ENCODE measurements at places on chromosomes 12 and 14.

DNA sequence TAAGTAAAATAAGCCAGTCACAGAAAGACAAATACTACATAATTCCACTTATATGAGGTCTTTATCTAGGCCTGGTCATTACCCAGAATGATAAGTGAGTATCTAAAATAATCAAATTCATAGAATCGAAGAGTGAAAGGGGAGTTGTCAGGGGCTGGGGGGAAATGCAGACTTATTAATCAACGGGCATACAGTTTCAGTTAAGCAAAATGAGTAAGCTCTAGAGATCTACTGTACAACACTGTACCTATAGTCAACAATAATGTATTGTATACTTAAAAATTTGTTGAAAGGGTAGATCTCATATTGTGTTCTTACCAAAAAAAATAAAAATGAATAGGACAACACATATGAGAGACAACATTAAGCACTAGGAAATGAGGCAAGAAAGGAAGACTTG, 13.3 kb downstream of the BTBD7 start:
- DNase-seq: no peak

GRCh38 chr12:113201187-113202177, 16.0 kb downstream of the RITA1 start:
- DNase-seq: no peak

DNA sequence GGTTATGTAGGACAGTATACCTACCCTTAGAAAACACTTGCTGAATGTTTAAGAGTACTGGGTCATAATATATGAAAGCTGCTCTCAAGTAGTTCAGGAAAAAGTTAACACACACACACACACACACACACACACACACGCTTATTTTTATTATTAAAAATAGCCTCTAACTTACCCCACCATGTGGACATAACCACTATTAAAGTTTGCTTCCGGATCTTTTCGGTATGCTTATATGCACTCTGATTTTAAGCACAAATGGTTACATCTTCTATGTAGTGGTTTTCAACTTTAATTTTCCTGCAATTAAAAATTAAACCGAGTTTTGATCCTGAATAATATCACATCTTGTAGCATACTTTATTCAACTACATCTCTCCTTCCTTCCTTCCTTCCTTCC, 84.9 kb upstream of the TRAF3 start:
- no peak for DNase-seq

- DNase-seq: no peak
These were observed 74.0 kb downstream of the SPTSSA start for GRCh38 chr14:34387974-34388516.

DNA sequence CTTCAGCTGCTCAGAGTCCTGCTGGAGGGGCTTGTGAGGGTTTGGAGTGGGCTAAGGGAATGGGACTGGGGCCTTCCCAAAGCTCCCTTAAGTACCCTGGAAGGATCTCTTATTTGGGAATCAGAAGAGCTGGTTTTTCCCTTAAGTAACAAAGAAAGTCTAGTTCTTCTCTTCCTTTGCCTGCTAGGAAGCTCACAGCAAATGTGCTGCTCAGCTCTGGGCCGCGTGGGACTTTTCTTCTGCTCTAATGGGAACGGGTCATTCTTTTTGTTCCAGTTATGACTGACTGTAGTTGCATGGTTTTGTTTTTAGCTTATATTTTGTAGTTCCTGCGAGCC, 6.0 kb downstream of the KIF26A start:
- DNase-seq: no peak

DNA sequence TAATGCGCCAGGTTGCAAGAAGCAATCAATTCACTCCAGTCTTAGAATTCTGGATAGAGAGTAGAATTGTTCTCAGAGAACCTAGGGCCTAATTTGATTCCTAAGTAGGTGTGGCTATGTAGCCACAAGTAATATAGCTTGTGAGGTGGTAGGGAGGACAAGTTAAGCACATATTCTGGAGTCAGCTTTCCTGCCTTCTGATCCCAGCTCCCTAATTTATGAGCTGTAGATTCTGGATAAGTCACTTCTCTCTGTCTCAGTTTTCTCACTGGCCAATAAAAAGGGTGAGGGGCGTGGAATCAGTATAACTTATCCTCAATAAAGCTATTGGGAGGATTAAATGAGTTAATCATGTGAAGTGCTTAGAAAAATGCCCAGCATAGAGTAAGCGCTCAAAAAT, 3.0 kb upstream of the SNW1 start:
- no peak for DNase-seq

GRCh38 chr12:22562036-22563028, 18.0 kb upstream of the C2CD5 start:
- no peak for DNase-seq

DNA sequence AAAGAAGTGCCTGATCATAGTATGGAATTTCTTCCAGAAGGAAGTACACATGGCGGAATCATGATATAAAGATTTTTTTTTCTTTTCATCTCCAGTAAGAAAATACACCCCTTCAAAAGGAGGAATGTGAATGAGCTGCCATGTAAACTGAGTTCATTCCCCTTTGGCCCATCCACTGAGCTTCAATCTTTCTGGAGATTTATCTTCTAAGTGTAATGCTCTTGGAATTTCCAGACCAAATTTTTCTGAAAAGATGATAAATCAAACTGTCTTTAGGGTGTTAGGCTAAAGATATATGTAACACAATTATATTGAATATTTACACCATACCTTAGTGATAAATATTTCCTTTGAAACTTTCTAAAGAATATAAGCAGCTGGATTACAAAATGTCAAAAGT, 5.2 kb downstream of the DCN start:
- no peak for DNase-seq

- DNase-seq: no peak
These were observed 56.2 kb upstream of the DDHD1 start for GRCh38 chr14:53209370-53209769.

DNA sequence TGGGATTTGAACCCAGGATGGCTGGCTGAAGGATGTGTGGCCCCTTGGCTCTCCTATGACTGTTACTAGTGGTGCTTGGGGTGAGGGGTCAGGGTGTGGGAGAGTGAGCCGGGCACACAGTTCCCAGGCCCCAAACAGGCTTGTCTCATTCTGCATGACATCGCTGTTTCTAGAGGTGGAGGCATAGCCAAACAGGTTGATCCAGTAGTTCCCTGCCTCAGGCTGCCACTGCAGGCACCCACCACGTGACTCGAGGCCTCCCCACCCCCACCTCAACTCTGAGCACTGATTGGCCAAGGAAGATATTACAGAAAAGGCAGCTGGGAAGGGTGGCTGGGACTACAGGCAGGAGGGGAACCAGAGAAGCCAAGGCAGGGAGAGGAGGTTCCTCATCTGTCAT, 102.6 kb downstream of the NCOR2 start:
- no peak for DNase-seq

DNA sequence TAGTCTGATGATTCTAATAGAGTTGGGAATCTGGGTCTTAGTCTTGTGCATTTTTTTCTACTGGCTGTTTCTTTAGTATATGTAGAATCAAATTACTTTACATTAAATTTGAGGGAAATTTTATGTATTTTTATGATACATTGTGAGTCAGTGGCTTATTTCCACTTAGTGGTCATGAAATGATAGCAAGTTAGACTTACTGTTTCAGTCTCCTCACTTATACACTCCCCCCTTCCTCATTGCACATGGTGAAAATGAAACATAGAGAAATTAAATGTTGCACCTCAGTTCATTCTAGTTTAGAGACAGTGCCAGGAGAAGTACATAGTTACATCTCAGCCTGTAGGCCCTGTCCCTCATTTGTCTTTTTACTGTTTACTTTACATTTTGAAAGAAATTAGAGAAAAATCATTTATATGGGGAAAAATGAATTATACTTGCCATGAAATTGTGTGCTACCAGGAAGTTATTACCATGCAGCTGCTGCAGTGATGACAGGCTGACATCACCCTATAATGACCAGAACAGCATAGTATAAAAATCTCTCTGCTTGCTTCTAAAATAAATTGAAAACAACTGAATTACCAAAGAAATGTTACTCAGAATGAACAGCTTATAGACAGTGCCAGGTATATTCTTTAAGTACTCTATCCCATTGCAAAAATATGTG, 113.2 kb downstream of the TRMT5 start:
- DNase-seq: no peak

DNA sequence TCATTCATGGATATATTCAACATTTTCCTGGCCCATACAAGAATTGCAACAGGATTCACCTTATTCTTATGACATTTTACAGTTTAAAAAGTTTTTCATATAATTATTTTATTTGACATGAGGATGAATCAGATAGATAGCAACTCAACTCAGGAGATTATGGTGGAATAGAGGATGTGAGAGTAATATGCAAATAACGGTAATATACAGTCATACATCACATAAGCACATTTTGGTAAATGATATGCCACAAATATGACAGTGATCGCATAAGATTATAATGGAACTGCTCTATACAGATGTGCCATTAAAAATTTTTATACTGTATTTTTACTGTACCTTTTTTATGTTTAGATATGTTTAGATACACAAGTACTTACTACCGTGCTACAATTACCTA, 24.1 kb upstream of the CRADD start:
- DNase-seq: no peak

DNA sequence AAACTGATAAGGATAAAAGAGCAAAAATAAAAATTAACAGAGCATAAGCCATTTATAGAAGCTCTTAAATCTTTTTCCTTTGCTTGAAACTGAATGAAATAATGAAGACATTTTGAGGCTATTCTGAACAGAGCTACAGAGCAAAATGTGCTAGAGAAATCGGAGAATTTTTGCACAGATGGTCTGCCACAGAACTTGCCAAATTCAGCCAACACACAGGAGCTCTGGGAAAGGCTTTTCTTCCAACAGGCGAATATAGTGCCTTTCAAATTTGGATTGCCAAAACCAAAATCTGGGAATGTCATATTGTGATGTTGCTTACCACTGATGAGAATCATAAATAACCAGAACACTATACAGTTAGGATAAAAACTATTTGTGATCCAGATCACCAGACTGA, 406.3 kb downstream of the RPL10L start:
- DNase-seq: no peak

- no peak for DNase-seq
These were observed 17.1 kb downstream of the GMFB start for GRCh38 chr14:54471641-54472040.

DNA sequence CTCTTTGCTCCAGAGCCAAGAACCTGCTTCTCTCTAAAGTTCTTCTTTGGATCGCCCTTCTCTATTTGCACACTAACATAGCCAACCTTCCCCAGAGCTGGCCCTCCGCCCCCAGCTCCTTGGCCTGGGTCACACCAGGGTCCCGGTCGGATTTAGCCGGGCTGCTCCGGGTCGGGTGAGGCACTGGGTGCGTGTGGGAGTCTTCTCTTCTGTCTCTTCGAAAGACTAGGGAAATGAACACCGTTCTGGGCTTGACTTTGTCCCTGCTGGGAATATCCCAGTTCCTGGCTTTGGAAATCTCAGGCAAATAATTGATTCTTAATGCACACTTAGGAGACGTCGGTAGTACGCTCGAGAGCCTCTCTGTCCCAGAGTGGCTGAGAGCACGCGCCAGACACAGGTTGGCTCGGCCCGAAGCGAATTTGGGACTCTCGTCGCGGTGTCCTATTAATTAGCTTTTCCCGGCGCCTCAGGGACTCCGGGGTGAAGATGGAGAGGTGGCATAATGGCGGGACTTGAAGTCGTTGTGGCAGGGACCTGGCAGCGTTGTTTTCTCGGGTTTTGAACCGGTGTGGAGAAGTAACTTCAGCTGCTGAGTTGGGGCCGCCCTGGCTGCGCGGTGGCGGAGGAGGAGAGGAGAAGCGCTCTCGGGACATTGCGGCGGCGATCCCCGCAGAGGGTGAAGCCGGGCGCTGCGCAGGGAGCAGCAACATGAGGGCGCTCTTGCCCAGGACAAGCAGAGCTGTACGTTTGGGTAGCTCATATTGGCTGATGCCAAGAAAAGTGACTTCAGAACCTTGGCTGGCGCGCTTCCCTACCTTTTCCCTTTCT, 7.5 kb downstream of the FOXG1 start:
- no peak for DNase-seq

DNA sequence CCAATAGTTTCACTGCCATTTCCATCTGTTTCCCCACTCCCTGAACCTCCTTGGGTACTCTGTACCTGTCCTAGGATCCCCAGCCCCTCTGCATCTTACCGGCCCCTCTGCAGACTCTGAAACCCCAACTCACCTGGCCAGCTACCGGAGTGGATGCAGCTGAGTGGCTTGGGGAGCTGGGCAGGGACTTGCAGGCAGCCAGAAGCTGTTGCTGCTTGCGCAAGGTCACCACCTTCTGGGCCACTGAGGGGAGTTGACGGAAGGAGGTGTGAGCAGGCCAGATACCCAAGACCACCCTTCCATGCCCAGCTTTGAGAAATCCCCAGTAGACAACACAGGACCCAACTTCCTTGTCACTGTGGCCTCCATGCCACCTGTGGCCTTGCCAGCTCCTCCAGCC, 6.3 kb downstream of the AGAP2 start:
- DNase-seq: no peak

DNA sequence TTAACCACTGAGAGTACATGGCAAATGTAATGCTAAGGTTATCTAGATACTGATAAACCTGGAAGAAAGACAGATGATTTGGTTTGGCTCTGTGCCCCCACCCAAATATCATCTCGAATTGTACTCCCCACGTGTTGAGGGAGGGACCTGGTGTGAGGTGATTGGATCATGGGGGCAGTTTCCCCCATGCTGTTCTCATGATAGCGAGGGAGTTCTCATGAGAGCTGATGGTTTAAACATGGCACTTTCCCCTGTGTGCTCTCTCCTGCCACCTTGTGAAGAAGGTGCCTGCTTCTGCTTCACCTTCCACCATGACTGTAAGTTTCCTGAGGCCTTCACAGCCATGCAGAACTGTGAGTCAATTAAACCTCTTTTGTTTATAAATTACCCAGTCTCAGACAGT, 14.2 kb downstream of the NOXRED1 start:
- no peak for DNase-seq

- DNase-seq: no peak
These were observed 26.9 kb downstream of the GLIPR1L1 start for GRCh38 chr12:75361408-75361807.

GRCh38 chr14:53408175-53408879, 255.2 kb upstream of the DDHD1 start:
- DNase-seq: no peak

GRCh38 chr14:94112513-94113063, 2.1 kb downstream of the IFI27 start:
- DNase-seq: no peak
